ENCODE measurements at places on chromosomes 16 and 17.

DNA sequence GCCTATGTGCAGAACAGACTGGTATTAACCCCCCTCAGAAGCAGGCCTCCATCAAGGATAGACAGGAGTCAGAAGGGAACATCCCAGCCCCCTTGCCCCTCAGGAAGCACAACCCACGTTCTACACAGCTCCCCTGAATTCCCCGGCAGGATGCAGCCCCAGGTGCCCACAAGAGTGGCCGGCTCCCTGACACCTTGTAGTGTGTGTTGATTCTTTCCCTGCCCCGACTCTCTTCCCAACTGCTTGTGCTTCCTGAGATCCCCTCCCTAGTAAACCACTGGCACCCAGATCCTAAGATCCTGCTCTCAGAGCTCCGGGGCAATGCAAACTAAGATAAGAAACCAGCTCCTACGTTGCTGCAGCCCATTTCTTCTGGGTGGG is 34.8 kb upstream of the LITAF start:
- DNase-seq: no peak

GRCh38 chr17:64162554-64162953 is 32.6 kb upstream of the ERN1 start:
- no peak for DNase-seq

DNA sequence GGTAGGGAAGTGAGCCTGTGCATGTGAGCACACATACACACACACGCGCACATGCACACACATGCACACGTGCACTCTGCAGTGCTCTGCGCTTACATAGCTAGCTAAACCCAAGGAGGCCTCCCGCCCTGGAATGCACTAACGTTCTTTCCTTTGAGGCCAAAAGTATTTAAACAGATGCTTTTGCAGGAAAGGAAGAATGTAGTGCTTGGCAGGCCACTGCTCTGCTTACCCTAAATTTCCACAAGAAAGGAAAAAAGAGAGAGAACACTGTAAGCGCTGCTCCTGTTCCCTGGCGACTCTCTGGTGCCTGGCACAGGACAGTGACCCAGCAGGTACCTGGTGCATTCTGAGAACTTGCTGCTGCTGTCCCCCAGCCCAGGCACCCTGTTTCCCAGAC is 31.3 kb upstream of the MRPS23 start:
- DNase-seq: no peak

GRCh38 chr16:1792836-1793577 is 498 bp downstream of the IGFALS start:
- no peak for DNase-seq

GRCh38 chr17:4986403-4986802 is 1.1 kb downstream of the CAMTA2 start:
- no peak for DNase-seq

DNA sequence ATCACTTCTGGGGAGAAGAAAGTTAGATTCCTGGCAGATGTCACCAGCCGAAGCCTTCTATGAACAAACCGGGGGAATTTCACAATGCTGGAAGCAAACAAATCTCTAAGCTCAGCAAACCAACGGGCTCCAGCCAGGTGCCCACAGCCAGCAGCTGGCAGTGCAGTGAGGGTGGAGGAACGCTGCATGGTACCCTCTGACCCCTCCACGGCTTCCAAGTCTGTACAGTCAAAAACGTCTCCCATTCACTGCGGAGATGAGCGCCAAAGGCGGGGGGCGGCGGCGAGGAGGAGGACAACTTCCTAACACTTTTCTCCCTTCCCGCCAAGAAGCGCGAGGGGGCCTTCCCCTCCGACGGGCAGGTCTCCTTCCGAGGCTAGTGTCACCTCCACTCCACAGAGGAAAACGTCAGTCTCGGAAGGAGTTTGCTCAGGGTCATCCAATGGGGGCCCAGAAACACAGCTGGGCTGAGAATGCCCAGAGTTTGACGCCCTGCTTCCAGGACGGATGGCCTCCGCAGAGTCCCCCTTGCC is 924 bp downstream of the ZNF598 start:
- no peak for DNase-seq

DNA sequence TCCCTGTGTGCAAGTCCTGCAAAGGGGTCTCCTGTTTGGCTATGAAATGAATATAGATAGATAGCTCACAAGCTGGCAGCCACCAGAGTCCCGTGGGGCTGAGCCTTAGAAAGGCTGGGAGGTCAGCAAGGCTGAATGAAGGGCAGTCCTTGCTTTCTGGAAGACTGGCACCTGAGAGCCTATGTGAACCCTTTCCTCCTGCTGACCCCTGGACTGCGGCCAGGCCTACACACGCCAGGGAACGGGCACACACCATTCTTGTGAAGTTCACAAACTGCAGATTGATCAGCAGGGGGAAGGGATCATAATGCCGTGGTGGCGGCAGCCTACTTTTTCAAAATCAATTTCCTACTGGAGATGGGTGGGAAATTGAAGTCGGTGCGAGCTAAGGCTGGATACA is 985 bp upstream of the C17orf107 start:
- no peak for DNase-seq

Data from RCC 7860 (cell line).